ENCODE measurements at places on chromosomes 3 and 15.
A peak's percentile ranks its signal among the peaks of the same experiment; 100 is the strongest.

GRCh38 chr15:74388363-74388951 lies 21.0 kb upstream of the CYP11A1 start:
- no peak for DNase-seq

DNA sequence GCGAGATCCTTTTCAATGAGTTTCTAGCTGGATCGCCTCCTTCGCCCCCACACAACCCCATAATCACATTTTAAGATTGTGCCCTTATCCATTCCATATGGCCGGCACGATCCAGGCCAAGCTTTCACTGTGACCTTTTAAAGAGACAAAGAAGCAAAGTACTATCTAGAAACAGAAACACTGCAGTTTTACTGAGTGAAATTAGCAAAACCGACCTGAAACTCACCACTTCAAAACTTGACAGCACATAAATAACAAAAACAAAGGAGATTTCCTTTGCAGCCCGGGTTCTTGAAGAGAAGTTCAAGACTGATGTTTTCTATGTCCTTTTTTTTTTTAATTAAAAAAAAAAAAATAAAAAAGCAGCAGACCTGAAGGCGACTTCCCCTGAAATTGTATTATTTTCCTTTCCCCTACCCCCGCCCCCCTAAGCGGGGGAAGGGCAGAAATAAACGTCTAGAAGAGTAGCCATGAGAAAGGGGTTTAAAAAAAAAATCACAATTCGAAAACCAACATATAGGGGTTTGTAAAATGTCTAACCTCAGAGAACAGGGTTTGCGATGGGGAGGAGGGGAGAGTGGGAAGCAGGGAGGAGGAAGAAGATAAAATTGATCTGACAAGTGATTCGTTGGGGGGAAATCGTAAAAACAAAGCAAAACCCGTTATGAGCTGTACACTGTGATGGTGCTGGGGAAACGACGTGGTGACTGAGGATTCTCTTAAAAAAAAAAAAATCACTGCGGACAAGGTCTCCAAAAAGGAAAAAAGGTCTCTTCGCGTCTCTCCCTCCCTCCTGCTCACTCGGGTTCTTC lies 1.5 kb downstream of the SATB1 start:
- DNase-seq: peak; percentile 61

GRCh38 chr3:17800232-17800631 lies 57.8 kb upstream of the TBC1D5 start:
- no peak for DNase-seq

- no peak for DNase-seq
Measured at GRCh38 chr15:47383102-47383501, 334.2 kb upstream of the SEMA6D start.

GRCh38 chr15:66877477-66878271 lies 175.6 kb downstream of the SMAD6 start:
- peak; percentile 9 for DNase-seq

GRCh38 chr3:11560746-11561145 lies 83.0 kb downstream of the VGLL4 start:
- DNase-seq: no peak

- no peak for DNase-seq
Measured at GRCh38 chr3:96869316-96869715, 54.9 kb downstream of the EPHA6 start.

DNA sequence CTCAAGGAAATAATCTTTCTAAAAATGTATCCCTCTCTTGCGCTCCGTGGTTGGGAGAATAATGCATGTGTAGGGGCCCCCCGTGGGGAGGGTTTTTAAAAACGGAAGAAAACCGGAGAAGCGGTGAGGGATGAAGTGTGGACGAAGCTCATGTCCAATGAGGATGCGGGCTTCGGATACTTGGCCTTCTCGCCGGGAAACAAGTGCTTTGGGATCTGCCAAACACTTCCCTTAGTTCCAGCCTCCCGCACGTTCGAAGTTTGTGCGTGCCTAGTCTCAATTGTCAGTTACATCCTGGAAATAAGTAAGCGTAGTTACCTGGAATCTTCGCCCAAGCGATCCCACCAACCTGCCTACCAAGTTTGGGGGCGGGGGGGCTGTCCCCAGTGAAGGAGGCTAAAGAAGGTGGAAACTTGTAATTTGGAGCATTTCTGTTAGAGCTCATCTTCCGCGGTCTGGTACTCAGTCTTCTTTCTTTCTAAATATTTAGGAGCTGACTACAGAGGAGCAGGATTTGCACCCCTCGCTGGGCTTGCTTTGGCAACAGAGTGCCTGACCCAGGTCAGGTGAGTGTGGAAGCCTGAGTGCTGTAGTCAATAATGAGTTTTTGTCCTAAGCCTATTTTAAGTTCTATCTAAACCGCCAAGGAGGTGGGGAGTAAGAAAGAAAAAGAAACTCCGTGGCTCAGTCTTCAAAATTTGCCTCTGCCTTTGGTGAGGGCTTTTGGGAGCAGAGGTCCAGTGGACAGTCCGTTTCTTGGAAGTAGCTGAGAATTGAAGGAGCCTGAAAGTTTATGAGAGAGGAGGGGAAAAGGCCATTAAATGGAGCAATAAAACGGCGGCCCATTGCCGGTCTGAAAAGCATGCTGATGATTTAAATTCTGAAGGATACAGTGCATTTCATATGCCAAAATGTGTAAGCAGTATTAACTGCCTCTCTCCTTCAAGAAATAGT lies 1.1 kb downstream of the ITPR1 start:
- DNase-seq: peak; percentile 26

DNA sequence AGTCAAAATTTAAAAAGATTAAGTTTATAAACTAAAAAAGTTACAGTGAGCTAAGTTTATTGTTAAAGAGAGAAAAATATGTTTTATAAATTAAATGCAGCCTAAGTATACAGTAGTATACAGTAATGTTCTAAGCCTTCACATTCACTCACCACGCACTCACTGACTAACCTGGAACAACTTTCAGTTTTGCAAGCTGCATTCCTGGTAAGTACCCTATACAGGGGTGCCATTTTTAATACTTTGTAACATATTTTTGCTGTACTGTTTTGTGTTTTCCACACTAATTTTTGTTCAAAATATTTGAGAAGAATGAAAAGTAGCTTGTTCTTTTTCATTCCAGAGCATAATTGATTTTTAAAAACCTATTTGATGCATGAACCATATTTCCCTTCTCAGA lies 524.9 kb downstream of the RBMS3 start:
- no peak for DNase-seq

GRCh38 chr3:15375461-15376000 lies 43.1 kb upstream of the SH3BP5 start:
- no peak for DNase-seq

GRCh38 chr3:98032904-98033303 lies 2.2 kb downstream of the GABRR3 start:
- no peak for DNase-seq

DNA sequence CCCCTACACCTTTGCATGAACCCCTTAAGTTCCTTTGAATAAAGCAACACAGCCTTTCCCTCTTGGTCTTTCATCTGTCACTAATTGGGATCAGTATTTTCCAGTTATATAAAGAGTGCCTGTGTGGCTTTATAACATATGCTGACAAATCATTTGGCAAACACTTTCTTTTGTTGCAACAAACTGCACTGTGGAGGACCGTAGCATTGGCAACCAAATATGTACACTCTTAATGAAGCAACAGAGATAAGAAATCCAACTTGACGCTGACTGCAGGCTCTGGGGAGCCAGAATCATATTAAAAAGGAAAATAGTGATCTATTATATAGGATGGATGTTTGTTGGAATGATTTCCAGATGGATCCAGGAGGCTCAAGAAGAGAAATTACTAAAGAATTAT lies 120.1 kb upstream of the PRICKLE2 start:
- no peak for DNase-seq

- DNase-seq: no peak
Measured at GRCh38 chr3:42850263-42850662, 25.4 kb downstream of the CYP8B1 start.

- DNase-seq: no peak
Measured at GRCh38 chr3:40187945-40188344, 121.6 kb upstream of the EIF1B start.

DNA sequence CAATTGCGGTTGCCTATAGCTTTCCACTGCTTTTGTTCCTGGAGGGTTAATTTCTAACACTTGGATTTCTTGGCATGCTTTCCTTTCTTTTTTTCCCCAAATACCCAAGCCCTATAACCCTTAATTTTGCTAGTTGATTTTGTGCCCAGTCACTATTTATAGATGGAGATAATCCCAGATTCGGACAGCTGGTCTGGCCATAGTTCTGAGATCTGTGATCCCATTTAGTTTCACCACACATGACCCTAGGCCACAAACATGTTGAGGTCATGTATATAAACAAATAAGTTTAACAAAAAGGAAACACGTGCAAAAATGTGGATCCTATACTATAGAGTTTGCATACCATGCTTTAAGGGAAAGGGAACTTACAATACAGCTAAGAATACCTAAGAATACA lies 111.4 kb downstream of the ZMAT3 start:
- no peak for DNase-seq

GRCh38 chr3:58606693-58607092 lies 29.5 kb upstream of the FAM107A start:
- no peak for DNase-seq

DNA sequence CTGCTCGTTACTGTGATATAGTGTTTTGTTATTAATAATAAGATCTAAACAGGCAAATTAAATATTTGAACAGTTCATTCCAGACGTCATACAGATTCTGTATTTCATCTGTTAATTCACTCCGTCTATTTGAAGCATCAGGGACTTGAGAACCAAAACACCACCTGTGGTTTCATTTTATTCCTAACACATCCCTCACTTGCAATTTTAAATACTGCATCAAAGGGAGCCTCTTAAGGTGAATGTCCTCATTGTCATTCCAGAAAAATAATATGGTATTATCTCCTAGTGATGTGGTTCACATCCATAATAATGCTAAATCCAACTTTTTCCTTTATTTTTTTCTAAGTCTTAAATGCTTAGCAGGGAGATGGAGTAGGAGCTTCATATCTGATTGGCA lies 1390.9 kb upstream of the CADM2 start:
- no peak for DNase-seq

- DNase-seq: no peak
Measured at GRCh38 chr3:69443457-69443920, 57.6 kb upstream of the FRMD4B start.

DNA sequence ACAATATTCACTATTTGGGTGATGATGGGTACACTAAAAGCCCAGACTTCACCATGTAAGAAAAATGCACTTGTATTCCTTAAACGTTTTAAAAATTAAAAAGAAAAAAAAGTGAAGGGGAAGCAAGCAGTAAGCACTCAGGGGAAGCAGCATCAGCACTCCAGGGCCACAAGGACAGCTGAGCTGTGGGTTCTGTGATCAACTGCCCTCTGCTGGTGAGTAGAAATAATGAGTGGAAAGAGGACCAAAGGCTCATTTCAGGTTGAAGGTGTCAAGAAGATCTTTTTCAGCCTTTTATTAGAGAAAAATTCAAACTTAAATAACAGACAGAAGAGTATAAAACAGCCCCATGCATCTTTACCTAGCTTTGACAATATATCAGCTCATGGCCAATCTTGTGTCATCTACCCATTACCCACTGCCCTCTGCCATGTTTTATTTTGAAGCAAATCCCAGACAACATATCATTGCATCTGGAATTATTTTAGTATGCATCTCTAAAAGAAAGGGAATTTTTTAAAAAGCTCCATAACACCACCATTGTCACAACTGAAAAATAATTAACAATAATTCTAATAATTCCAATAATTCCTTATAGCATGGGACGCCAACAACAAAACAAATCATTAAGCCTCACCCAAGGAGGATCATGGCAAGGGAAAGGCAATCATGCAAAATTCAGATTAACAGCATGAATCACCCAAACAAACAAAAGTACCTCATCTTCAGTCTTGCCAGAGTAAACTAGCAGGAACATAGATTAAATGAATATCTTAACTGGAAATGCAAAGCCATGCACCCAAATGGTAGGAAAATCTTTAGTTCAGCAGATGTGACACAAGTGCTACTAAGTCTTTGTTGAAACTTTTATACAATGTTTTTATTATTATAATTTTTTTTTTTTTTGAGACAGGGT lies 42.5 kb downstream of the TAMM41 start:
- DNase-seq: no peak

DNA sequence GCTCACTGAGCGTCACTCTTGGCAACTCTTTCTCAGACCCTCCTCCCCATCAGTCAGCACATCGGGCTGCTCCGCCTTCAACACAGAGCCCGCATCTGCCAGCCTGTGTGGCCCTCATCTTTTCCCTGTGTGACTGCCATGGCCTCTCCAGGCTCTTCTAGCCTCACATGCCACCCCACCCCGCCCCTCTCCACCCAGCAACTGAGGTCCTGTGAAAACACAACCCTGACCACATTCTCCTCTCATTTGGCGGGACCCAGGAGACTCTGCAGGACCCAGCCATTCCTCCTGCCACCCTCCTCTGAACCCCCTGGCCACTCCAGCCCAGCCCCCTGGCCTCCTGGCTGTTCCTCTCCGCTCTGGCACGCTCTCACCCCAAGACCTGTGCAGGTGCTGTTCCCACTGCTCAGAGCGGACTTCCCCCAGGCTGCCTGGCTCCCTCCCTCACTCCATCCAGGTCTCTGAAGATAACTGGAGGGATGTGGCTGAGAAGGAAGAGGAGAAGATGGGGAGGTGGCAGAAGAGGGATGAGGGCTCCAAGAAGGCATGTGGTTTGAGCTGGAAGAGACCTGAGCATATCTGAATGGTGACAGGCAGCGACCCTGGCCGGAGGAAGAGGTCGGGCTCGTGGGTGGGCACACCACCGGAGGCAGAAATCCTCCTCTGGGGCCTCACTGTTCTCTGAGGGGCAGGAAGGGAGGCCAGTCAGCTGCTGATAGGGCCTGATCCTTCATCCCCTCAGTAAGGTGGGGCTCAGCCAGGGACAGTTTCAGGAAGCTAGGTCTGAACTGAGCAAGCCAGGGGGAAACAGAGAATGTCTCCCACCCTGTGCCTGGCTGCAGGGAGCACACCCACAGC lies 111.2 kb upstream of the RPL32 start:
- DNase-seq: no peak

DNA sequence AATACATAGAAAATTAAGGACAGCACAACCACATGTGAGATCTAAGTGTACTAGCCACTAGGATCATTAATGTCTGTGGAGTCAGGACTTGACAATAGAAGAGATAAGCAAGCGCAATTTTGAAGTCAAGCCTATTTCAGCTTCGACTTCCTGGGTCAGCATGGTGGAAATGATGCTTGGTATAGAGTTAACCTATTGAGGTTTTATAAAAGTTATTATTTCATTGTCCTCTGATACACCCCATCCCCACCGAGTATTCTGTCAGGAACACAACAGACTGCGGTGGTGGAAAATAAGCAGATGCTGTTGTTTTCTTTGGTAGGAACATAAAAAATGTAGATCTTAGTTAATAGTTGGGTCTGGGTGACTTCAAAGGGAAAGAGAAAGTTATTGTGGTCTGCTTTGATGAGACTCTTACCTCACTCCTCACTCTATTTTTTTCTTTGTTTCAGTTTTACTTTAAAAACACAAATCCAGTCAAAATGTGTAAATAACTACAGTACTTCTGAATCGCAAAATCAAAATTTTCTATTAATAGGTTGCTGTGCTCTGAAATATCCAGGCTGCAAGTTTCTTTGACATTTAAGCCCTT lies 82.1 kb downstream of the IL5RA start:
- DNase-seq: no peak

Data from head of caudate nucleus (tissue), 42 donors.